Natural killer cell (primary cell): ENCODE measurements at places on chromosomes 4 and X. TPM values are rescaled to one million over a fixed set of nuclear protein-coding genes. Genes with fewer than 3 reads are reported as not detected.

Gene GC
- total RNA-seq = not detected

- peaks cover 2% of the 10 kb centered on the region for H3K36me3 ChIP-seq
- H3K27me3 ChIP-seq = no peaks in the 10 kb centered on the region
- H3K4me1 ChIP-seq = peaks cover 29% of the 10 kb centered on the region
- H3K27ac ChIP-seq = no peak overlapping the region
- DNase-seq = no peak
Measured at GRCh38 chrX:130179579-130180215, 7.9 kb downstream of the RAB33A start.

Gene ZMAT1
- total RNA-seq = 14.3 TPM

DNA sequence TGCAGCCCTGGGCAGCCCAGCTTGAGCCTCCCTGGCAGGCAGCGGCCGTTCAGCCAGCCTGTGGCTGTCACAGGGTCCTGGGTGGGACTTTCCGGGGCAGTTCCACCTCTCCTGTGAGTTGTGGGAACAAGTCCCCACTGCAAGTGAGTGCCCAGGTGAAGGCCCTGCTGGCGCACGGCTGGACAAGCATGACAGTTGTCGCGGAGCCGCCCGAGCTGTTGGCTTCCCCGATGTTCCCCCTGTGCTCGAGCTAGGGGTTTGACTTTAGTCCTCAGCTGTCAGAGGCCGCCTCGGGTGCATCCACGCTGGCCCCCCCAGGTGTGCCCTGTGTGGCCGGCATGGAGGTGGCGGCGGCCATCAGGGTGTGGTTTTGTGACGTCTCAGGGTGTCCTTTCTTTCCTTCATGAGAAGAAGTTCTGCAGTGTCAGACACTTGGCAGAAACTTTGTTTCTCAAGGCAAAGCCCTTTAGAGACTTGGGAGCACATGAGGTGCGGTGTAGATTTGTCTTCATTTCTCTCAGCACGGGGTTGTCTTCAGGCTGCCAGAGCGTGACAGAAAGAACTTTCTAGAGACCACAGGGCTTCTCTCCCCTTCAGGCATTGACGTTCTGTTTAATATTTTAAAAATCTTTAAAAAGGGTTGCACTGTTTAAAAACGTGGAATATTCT lies 69.4 kb upstream of the HGFAC start:
- no peaks in the 10 kb centered on the region for H3K36me3 ChIP-seq
- peaks cover 51% of the 10 kb centered on the region for H3K4me1 ChIP-seq
- no peak for DNase-seq

Gene TMPRSS11D
- not detected for total RNA-seq

Gene FAM133A
- not detected for total RNA-seq

Gene TMEM255A
- total RNA-seq = 1.5 TPM

- H3K36me3 ChIP-seq = no peaks in the 10 kb centered on the region
- no peak overlapping the region for H3K4me3 ChIP-seq
- no peak overlapping the region for H3K27ac ChIP-seq
- no peaks in the 10 kb centered on the region for H3K27me3 ChIP-seq
- H3K4me1 ChIP-seq = no peaks in the 10 kb centered on the region
- DNase-seq = no peak
Measured at GRCh38 chr4:83618991-83619645, 83.2 kb downstream of the GPAT3 start.

Gene NLGN4X
- total RNA-seq = not detected

Gene SLC9B1
- total RNA-seq = 2.5 TPM

DNA sequence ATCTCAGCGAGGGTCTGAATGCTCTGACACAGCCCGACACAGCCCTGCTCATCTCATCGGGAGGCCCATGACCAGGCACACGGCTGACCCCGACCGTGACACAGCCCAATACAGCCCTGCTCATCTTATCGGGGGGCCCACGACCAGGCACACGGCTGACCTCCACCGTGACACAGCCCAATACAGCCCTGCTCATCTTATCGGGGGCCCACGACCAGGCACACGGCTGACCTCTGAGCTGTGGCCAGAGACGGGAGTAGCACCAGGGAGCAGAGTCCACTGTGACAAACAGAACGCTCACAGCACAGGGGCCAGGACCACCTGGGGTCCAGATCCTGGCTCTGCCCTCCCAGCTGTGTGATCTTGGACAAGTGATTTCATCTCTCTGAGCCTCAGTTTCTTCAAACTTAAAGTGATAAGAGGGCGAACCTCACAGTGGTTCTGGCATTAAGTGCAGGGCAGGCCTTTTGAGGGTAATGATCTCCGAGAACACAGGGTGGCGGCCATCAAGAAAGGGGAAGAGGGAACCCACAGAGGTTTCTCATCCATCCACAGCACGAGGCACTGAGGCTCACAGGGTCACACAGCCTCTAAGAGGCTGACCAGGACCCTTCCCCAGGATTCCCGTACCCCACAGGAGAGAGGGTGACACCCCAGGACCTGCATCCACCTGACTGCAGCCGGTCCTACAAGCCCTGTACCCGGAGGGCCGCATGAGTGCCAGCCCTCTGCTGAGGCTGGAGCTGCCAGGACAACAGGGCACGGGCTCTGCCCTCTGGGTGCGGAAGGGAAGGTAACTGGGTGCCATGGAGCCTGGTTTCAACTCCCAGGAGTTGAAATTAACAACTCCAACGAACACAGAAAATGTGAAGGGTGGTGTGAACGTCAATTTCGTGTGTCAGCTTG lies 60.1 kb downstream of the WFS1 start:
- H3K27ac ChIP-seq = no peak overlapping the region
- DNase-seq = no peak
- no peak overlapping the region for H3K4me3 ChIP-seq
- no peaks in the 10 kb centered on the region for H3K27me3 ChIP-seq

DNA sequence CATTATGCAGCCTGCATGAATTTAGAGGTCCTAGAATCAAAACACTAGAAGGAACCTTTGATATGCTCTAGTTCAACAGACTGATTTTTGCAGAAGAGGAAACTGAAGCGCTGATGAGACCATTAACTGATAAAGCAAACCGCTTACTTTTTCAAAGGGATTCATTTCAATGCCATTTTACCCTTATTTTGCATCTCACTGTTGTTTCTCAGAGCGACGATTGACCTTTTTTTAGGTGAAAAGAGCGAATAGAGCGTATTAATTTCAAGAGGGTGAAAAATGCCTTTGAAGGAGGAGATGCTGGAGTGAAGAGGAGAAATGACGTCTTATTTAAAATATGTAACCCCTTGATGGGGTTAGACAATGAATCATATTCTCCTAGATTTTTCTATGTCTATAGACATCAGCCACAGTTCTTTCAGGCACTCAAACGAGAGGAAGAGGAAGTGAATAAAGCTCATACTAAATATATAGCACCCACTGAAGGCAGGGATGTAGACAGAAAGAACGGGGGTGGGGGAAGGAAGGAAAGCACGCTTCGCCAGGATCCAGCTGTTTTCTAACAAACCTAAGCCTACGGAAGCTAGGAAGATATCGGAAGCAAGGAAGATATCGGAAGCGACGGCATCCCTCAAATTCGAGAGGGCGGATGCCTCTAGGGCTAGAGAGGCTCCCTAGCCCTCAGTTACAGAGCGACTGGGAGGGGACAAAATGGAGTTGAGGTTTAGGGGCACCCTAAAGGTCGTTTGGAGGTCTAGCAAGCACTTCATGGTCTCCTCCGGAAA lies 848 bp downstream of the ACSL4 start:
- peak; percentile 51 for DNase-seq
- no peaks in the 10 kb centered on the region for H3K4me1 ChIP-seq
- H3K36me3 ChIP-seq = no peaks in the 10 kb centered on the region
- peak overlapping the region; percentile 97 for H3K4me3 ChIP-seq
- no peaks in the 10 kb centered on the region for H3K27me3 ChIP-seq

- H3K27me3 ChIP-seq = no peaks in the 10 kb centered on the region
- no peak for DNase-seq
- H3K36me3 ChIP-seq = no peaks in the 10 kb centered on the region
- no peaks in the 10 kb centered on the region for H3K4me1 ChIP-seq
- no peak overlapping the region for H3K4me3 ChIP-seq
Measured at GRCh38 chrX:22748093-22748999, 251.4 kb upstream of the DDX53 start.

Gene GPR34
- total RNA-seq = 6.0 TPM

DNA sequence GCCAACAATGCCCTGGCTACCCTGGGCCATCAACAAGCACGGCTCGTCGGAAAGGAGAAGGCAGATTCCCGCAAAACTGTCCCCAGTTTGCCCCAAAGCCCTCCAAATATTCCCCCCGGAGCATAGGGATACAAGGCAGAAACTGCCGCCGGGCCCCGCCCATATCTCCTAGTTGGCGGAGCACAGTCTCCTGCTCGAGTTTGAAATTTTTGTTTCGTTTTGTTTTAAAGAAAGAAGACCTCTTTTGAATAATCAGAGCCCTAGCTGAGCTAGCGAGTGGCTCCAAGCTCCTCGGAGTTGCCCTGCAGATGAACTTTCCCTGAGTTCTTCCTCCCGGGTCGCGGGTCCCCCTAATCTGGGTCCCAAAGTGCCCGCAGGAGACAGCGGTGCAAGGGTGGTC lies 138.1 kb upstream of the ZIC3 start:
- peaks cover 24% of the 10 kb centered on the region for H3K4me1 ChIP-seq
- no peaks in the 10 kb centered on the region for H3K36me3 ChIP-seq

GRCh38 chr4:127210893-127211649 lies 421.7 kb upstream of the INTU start:
- no peaks in the 10 kb centered on the region for H3K4me1 ChIP-seq
- H3K27me3 ChIP-seq = no peaks in the 10 kb centered on the region
- H3K27ac ChIP-seq = no peak overlapping the region
- DNase-seq = no peak
- H3K4me3 ChIP-seq = no peak overlapping the region
- H3K36me3 ChIP-seq = no peaks in the 10 kb centered on the region

DNA sequence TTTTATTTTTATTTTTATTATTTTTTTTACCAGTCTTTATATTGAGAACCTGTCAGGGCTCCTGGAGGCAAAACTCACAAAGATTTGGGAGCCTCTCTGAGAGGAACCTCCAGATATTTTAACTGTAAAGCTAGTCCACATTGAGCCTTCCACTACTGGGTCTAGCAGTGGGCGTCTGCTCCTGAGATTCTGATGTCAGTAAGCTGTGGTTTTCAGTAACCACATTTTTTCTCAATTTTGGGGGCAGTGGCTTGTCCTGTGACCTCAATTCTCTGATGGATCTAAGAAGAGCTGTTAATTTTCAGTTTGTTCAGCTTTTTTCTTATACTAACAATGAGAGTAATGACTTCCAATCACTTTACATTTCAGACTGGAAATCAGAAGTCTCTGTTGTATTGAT lies 23.6 kb upstream of the GPRASP1 start:
- no peaks in the 10 kb centered on the region for H3K36me3 ChIP-seq
- H3K27me3 ChIP-seq = no peaks in the 10 kb centered on the region
- no peak for DNase-seq
- H3K27ac ChIP-seq = no peak overlapping the region

GRCh38 chrX:2967998-2968909 lies 38.1 kb upstream of the ARSH start:
- H3K27me3 ChIP-seq = no peaks in the 10 kb centered on the region
- H3K27ac ChIP-seq = no peak overlapping the region
- peak; percentile 4 for DNase-seq
- no peak overlapping the region for H3K4me3 ChIP-seq
- no peaks in the 10 kb centered on the region for H3K36me3 ChIP-seq

DNA sequence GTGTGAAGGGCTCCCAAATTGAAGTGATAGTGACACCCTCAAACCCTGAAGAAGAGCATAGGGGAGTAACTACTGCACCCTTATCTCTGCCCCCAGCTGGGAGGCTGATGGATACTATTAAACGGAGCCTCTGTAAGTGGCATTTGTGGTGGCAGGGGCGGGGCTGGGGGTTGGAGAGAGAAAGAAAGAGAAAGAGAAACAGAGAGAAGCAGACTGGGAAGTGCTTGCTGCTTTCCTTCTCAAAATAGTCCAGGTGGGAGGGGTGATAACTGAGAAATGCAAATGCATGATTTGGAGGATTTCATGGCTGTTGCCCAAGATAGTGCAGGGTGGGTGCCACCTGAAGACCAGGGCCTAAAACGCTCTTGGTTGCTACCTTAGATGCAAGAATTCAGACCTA lies 253.5 kb upstream of the GATB start:
- no peak overlapping the region for H3K27ac ChIP-seq
- no peaks in the 10 kb centered on the region for H3K36me3 ChIP-seq

DNA sequence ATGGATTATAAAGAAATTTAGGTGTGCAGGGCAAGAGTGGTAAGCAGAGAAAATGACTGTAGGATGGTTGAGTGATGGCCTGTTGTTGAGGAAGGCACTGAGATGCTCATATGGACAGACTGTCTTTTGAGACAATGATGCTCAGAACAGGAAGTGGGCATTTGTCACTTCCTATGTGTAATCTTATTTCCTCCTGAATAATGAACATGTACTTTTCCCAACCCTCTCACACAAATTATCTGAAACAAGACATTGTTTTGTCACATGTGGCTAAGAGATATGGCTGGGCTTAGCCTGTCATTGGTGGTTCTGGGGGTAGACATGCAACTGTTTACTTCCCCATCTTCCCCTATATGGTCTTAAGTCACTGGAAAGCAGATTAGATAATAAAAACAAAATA lies 240.5 kb downstream of the CFAP47 start:
- no peak overlapping the region for H3K27ac ChIP-seq
- no peaks in the 10 kb centered on the region for H3K36me3 ChIP-seq
- DNase-seq = no peak
- H3K4me3 ChIP-seq = no peak overlapping the region
- H3K27me3 ChIP-seq = no peaks in the 10 kb centered on the region

- H3K4me3 ChIP-seq = no peak overlapping the region
- H3K27ac ChIP-seq = no peak overlapping the region
- H3K36me3 ChIP-seq = no peaks in the 10 kb centered on the region
- H3K27me3 ChIP-seq = no peaks in the 10 kb centered on the region
- no peaks in the 10 kb centered on the region for H3K4me1 ChIP-seq
Measured at GRCh38 chrX:2430265-2430825, 70.4 kb downstream of the DHRSX start.

Gene PNMA6F
- not detected for total RNA-seq

Gene HSD17B13
- 0.95 TPM for total RNA-seq

Gene APOO
- 8.8 TPM for total RNA-seq

Gene GPRIN3
- total RNA-seq = 48.5 TPM

- DNase-seq = no peak
- H3K4me3 ChIP-seq = no peak overlapping the region
- H3K4me1 ChIP-seq = no peaks in the 10 kb centered on the region
- no peaks in the 10 kb centered on the region for H3K27me3 ChIP-seq
Measured at GRCh38 chrX:39450234-39450977, 647.4 kb downstream of the BCOR start.

DNA sequence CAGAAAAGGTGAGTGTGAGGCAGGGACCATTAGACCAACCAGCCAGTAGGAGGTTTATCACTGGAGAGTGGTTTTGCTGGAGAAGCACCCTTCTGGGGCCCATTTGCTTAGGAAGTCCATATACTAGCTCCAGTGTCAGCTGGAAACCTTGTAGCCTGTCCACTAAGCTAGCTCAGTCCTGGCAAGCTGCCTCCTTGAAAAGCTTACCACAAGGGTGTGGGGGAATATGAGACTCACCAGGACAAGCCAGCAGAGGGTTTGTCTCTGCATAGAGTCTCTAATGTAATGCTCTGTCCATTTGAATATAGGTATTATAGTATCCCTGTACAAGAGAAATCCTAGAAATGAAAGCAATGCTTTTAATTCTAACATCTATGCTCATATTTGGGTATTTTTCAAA lies 86.3 kb downstream of the FBXL5 start:
- no peak overlapping the region for H3K4me3 ChIP-seq
- H3K27ac ChIP-seq = no peak overlapping the region
- no peaks in the 10 kb centered on the region for H3K27me3 ChIP-seq
- no peaks in the 10 kb centered on the region for H3K4me1 ChIP-seq
- H3K36me3 ChIP-seq = peaks cover 7% of the 10 kb centered on the region

GRCh38 chr4:168384437-168385141 lies 66.0 kb upstream of the DDX60 start:
- peaks cover 68% of the 10 kb centered on the region for H3K36me3 ChIP-seq
- DNase-seq = no peak
- no peaks in the 10 kb centered on the region for H3K27me3 ChIP-seq
- H3K4me3 ChIP-seq = no peak overlapping the region
- H3K4me1 ChIP-seq = no peaks in the 10 kb centered on the region
- no peak overlapping the region for H3K27ac ChIP-seq
